Effector memory CD8-positive, alpha-beta T cell (primary cell): ENCODE measurements at places on chromosomes 3 and 15.

DNA sequence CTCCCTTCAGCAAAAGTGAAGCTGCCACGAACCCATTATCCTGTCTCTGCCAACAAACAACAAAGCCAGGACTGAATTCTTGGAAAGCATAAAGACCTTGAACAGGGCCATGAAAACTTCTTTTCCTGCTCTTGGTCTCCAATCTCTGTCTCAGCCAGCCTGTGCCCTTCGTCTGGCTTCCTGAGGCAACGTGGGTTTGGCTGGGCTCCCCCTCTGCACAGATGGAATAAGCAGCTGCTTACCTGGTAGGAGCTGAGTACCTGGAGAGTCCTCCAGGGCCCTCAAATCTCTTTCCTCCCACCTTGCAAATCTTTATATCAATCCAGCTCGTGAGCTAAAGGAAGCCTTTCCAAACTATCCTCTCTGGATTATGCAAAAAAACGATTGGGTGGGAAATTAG lies 97.6 kb upstream of the PSMD6 start:
- H3K27me3 ChIP-seq: no peaks in the 10 kb centered on the region
- DNase-seq: no peak
- no peak overlapping the region for H3K27ac ChIP-seq
- no peak overlapping the region for H3K4me3 ChIP-seq
- H3K4me1 ChIP-seq: no peaks in the 10 kb centered on the region

- no peak overlapping the region for H3K4me3 ChIP-seq
- DNase-seq: no peak
- no peak overlapping the region for H3K27ac ChIP-seq
Observed at GRCh38 chr3:117611211-117611610, 901.6 kb downstream of the TUSC7 start.

GRCh38 chr15:42775416-42775815 lies 38.5 kb upstream of the CDAN1 start:
- peak overlapping the region; percentile 23 for H3K27ac ChIP-seq
- no peaks in the 10 kb centered on the region for H3K27me3 ChIP-seq
- no peak overlapping the region for H3K4me3 ChIP-seq
- no peak for DNase-seq
- H3K4me1 ChIP-seq: no peaks in the 10 kb centered on the region

- H3K27ac ChIP-seq: no peak overlapping the region
- no peaks in the 10 kb centered on the region for H3K4me1 ChIP-seq
- H3K36me3 ChIP-seq: no peaks in the 10 kb centered on the region
- H3K4me3 ChIP-seq: no peak overlapping the region
- H3K27me3 ChIP-seq: no peaks in the 10 kb centered on the region
Observed at GRCh38 chr3:189534531-189534930, 96.7 kb upstream of the TP63 start.

GRCh38 chr3:83890763-83891135 lies 1068.0 kb upstream of the CADM2 start:
- H3K4me3 ChIP-seq: no peak overlapping the region
- DNase-seq: no peak
- H3K27me3 ChIP-seq: no peaks in the 10 kb centered on the region
- no peak overlapping the region for H3K27ac ChIP-seq
- H3K4me1 ChIP-seq: no peaks in the 10 kb centered on the region
- no peaks in the 10 kb centered on the region for H3K36me3 ChIP-seq

- peaks cover 23% of the 10 kb centered on the region for H3K36me3 ChIP-seq
- DNase-seq: no peak
- H3K4me3 ChIP-seq: no peak overlapping the region
- no peaks in the 10 kb centered on the region for H3K4me1 ChIP-seq
Observed at GRCh38 chr3:14488286-14489041, 51.7 kb downstream of the GRIP2 start.

DNA sequence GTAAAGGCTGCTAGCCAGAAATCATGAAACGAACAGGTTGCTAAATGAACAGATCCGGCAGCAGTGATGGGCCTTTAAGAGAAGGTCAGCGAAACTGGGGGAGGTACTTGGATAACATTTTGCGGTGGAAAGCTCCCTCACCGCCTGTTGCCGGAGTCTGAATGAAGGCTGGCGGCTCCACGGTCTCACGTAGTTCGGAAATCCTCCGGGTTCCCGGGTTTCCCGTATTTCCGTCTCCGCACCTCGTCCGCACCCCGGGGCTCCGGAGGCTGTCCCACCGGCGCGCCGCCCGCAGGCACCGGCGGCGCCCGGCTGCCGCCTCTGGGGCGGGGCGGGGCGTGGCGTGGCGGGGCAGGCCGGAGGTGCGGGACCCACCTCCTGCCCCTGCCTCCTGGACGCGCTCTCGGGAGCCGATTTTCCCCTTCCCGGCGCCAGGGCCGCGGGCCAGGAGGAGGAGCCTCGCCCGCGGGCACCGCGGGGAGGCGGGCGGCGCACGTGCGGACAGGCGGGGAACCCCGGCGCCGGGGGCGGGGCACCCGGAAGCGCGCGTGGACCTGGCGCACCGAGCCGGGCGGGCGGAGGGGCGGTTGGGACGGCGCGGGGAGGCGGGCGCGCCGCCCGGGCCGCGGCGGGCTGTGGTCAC lies at the start of gene ZDHHC23:
TSS of gene ZDHHC23 (plus strand) at position 642 of the 643 bp plus-strand sequence. CDS start 790 bp downstream, outside the sequence.
- H3K4me3 ChIP-seq: peak within 1 kb of the TSS; percentile 81
- DNase-seq: peak; percentile 71
- no peaks in the 10 kb centered on the region for H3K36me3 ChIP-seq
- peak within 1 kb of the TSS; percentile 75 for H3K27ac ChIP-seq

DNA sequence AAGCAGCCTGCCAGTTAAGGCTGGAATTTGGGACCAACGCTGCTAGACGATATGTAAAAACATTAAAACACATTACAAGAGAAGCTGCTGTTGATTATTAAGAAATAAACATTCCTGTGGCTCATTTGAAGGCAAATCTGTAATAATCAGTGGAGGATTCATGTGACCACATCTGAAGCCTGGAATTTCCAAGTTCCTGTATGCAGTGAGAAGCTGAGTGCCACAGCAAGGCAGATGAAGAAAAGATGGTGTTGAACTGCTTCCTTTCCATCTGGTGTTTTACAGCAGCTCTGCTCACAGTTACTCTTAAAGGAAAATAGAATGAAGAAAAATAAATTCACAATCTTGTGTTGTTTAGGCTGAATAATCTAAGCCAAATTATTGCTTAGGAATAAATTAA lies 139.3 kb upstream of the ROBO2 start:
- H3K36me3 ChIP-seq: no peaks in the 10 kb centered on the region
- no peak overlapping the region for H3K27ac ChIP-seq
- H3K4me1 ChIP-seq: no peaks in the 10 kb centered on the region
- no peak overlapping the region for H3K4me3 ChIP-seq
- DNase-seq: no peak
- no peaks in the 10 kb centered on the region for H3K27me3 ChIP-seq

DNA sequence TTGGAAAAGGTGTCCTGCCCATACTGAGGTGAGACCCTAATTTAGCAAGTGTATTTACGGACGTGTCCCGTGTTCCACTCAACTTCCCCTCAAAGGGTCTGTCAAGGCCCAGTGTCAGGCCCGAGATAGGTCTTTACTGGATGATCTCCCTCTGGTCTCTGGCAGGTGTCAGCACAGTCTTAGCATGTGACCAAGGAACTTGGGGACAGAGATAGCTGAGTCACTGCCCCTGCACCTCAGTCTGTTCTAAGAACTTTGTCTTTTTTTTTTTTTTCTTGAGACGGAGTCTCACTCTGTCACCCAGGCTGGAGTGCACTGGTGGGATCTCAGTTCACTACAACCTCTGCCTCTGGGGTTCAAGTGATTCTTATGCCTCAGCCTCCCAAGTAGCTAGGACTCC lies 32.1 kb upstream of the ALPK3 start:
- no peak for DNase-seq
- H3K27ac ChIP-seq: peak overlapping the region; percentile 77
- no peak overlapping the region for H3K4me3 ChIP-seq
- H3K36me3 ChIP-seq: peaks cover 38% of the 10 kb centered on the region
- no peaks in the 10 kb centered on the region for H3K27me3 ChIP-seq

DNA sequence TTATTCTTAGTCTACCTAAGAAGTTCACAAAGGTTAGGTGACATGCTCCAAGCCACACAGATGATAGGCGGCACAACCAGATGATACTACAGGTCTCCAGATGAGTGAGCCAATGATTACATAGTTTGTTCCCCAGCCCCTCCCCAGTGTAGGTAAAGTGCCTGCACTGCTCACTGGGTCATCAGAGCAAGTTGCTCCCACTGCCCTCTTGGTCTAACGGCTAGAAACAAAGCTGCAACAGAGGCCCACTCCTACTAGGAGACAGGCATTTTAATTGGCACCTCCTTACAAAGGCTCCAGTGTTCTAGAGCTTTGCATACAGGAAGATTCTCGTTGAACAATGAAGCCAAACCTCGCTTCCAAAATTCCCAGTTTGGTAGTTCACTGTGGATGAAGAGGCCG lies 47.3 kb downstream of the TMEM44 start:
- no peak for DNase-seq
- H3K27me3 ChIP-seq: no peaks in the 10 kb centered on the region
- H3K27ac ChIP-seq: no peak overlapping the region
- peak overlapping the region; percentile 96 for H3K4me3 ChIP-seq
- peaks cover 14% of the 10 kb centered on the region for H3K4me1 ChIP-seq

DNA sequence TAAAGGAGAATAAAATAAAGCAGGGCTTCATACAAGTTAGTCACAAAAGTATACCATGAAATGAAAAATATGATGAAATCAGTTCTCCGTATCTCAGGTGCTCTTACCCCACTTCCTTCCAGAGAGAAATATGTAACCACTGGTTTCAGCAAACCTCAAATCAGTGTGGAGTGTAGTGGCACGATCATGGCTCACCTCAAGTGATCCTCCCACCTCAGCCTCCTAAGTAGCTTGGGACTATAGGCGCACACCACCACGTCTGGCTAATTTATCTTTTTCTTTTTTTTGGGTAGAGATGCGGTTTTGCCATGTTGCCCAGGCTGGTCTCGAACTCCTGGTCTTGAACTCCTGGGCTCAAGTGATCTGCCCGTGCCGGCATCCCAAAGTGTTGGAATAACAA lies 24.2 kb downstream of the DENND4A start:
- H3K27me3 ChIP-seq: no peaks in the 10 kb centered on the region
- no peak for DNase-seq
- H3K4me1 ChIP-seq: peaks cover 37% of the 10 kb centered on the region
- peak overlapping the region; percentile 46 for H3K27ac ChIP-seq
- peak overlapping the region; percentile 27 for H3K4me3 ChIP-seq
- peaks cover 52% of the 10 kb centered on the region for H3K36me3 ChIP-seq

DNA sequence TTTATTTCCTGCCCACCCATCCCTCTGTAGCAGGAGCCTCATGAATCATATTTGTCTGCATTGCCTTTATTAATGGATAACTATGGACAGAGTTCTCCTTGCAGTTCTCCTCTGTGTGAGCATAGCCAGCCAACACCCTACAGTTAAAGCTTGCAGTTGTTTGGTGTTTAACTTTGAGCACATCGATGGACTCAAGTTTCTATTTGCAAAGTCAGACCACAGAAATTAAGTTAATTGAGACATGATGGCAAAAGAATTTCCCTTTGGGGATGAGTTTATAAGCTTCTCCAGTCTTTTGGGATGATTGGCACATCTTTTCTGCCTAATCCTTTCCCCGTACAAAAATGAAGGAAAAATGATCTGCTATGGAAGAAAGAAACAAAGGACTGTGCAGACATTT lies 398.9 kb upstream of the THBS1 start:
- no peaks in the 10 kb centered on the region for H3K4me1 ChIP-seq
- H3K4me3 ChIP-seq: no peak overlapping the region
- H3K27me3 ChIP-seq: peaks cover 36% of the 10 kb centered on the region
- H3K36me3 ChIP-seq: no peaks in the 10 kb centered on the region

DNA sequence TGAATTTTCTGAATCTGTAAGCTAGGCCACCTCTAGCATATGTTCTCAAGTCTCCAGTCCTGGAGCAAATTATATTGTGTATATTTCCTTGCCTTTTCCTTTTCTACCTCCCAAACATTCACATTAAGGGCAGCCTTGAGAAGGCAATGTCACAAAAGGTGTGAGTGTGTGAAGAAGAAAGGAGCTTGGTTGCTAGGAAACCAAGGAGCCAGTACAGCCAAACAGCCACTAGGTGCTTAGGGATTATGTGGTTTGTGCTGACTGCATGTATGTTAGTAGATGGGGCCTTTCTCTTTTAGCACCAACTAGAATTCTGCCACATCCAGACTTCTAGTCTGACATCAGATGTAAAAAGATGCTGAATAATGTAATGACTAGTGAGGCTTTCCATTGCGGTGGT lies 118.8 kb upstream of the DAZL start:
- H3K4me3 ChIP-seq: no peak overlapping the region
- H3K27ac ChIP-seq: no peak overlapping the region
- no peaks in the 10 kb centered on the region for H3K36me3 ChIP-seq
- DNase-seq: no peak
- H3K4me1 ChIP-seq: no peaks in the 10 kb centered on the region

GRCh38 chr15:65829130-65829764 lies 37.2 kb upstream of the DENND4A start:
- H3K36me3 ChIP-seq: peaks cover 4% of the 10 kb centered on the region
- no peak for DNase-seq
- peaks cover 49% of the 10 kb centered on the region for H3K4me1 ChIP-seq
- H3K27ac ChIP-seq: peak overlapping the region; percentile 94
- peak overlapping the region; percentile 68 for H3K4me3 ChIP-seq

DNA sequence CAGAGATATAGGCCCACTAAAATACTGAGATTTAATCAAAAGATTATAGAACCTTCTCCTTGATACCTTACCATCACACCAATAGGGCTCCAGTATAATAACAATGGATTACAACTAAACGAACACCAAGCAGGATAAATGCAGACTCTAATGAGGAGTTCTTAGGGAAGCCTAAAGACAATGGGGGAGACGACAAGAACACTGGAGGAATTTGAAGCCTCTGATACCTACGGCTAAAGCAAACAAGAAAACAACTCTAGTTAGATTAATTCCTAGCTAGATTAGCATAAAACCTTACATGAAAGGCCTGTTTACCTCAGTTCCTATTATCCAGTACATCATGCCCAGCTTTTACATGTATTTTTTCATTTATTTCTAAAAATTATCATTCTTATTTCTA lies 35.1 kb downstream of the NGLY1 start:
- DNase-seq: no peak
- no peaks in the 10 kb centered on the region for H3K27me3 ChIP-seq
- H3K4me1 ChIP-seq: peaks cover 5% of the 10 kb centered on the region
- no peak overlapping the region for H3K27ac ChIP-seq
- H3K36me3 ChIP-seq: peaks cover 65% of the 10 kb centered on the region

DNA sequence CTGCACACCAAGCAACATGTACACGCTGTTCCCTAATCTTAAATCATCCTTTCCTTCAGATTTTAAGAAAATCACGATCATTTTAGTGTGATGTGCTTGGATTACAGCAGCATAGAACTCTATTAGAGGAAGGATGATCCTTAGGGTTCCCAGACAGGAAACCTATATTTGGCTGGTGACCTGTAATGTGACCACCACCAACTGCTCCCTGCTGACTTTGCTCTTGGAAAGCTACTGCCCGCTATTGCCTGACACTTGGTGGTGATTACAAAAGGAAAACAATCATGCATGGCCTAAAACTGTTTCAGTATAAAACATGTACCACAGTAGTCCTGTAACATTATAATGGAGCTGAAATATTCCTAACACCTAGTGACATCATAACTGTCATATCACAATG lies 27.2 kb upstream of the LMOD3 start:
- H3K36me3 ChIP-seq: no peaks in the 10 kb centered on the region
- H3K4me3 ChIP-seq: no peak overlapping the region
- H3K27ac ChIP-seq: no peak overlapping the region
- no peaks in the 10 kb centered on the region for H3K27me3 ChIP-seq

- H3K27ac ChIP-seq: peak overlapping the region; percentile 27
- no peak for DNase-seq
- H3K4me1 ChIP-seq: peaks cover 41% of the 10 kb centered on the region
- peaks cover 7% of the 10 kb centered on the region for H3K36me3 ChIP-seq
Observed at GRCh38 chr3:71099997-71100719, 483.4 kb downstream of the FOXP1 start.
